ENCODE measurements at places on chromosomes 2 and 18.

DNA sequence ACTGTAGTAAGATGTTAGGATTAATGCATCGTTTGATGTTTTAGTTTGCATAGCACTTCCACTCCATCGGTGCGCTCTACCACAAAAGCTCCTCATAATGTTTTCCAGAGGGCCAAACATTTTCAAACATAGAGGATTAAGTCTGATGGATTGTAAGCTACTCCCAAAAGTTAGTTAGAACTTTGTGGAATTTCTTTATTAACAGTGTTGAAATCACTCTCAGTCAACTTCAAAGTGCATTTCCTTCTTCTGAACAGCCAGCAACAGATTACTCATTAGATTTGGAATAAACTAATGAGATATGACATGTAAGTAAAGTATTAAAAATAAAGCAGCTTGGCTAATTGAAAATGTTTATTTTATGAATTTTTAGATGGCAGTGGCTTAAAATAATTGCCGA is 30.1 kb upstream of the CTAGE1 start:
- no peak for DNase-seq

DNA sequence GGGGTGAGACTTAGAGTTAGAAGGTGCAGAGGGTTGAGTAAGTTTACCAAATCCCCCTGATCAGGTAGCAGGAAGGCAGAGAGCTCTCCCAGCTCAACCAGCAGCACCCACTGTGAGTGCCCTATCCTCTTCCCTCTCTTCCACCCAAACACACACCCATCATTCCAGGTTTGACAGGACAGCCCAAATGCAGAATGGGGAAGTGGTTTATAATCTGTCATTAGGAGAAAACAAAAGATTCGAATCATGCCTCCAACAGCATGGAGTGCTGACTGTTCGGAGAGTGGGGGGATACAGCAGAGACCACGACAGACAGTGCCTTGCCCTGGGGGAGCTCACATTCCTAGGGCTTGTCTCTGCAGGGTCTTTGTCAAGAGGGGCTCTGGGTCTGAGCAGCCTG is 11.7 kb downstream of the CXCR2 start:
- DNase-seq = no peak

DNA sequence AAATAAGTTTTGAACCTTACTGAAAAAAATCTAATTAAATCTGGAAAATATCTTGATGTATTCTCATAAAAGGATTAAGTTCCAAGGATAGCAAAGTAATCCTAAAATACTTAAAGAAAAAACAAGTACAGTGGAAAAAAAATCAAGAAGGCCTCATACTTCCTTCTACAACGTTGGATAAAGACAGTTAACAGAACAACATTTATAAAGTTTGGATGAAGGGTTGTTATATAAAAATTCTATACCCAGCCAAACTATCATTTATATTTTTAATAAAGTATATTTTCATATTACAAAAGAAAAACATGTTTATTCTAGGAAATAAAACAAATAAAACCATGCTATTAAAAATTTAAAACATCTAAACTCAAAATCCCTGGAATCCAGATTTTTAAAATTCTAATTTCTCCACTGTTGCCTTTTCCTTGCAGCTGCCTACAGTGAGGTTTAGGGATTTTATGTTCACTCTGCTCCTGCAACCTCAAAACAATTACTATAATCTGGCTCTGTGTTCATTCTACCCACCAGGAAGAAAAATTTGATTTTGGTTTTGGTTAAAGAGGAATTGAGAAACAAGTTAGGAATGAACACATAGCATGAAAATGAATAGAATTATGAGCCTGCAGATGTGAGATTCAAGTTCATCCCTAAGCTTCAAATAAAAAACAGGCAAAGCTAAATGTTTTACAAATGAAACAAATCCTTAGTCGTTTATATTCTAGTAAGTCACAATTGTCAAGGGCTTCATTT is 142.8 kb downstream of the LPIN1 start:
- no peak for DNase-seq

DNA sequence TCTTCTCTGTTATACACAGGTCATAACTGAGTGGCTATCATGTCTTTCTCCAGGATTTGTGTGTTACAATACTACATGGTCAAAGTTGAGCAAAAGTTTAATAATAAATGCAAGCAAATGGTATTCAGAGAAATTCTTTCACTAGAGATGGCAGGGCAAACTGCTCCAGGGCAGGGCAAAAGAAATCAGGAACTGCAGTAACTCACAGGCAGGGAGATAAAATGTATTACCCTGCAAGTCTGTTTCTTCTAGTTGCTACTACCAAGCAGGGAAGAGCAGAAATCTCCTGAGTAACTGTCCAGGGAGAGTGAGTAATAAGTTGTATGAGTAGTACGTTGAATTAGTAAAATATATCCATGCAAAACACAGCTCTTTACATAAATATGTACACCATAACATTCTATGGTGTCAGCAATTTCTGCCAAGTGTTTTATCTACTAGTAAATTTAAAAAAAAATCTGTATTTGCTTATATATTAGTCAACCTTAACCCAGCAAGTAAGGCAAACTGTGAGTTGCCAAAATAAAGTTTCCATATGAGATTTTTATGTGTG is 404.1 kb downstream of the ZEB2 start:
- DNase-seq = no peak

DNA sequence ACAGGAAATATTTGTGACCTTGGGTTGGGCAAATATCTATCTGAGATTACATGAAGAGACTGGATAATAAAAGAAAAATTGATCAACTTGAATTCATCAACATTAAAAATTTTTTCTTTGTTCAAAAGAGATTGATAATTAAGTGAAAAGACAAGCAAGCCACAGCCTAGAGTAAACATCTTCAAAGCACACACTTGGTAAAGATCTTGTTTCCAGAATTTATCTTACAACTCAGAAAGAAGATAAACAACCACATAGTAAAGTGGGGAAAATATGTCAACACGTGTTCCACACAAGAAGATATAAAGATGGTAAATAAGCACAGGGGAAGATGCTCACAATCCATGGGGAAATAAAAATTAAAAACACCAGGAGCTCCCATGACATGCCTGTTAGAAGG is 195.9 kb downstream of the SOX11 start:
- no peak for DNase-seq

DNA sequence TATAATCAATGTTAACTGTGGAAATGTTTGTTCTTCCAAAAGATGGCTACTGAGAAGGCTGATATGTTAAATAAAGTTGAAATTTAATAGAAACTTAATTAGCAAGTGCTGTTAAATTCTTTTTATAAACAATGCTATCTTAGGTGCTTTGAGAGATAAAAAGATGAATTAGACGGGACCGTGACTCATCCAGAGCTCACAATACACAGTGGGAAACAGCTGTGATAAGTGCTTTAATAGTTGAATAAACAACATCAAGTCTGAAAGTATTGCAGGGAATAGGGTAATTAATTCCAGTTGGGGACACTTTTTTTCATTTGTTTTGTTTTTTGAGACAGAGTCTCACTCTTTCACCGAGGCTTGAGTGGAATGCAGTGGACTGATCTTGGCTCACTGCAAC is 85.5 kb upstream of the DTNA start:
- DNase-seq = no peak

GRCh38 chr18:70453058-70453775 is 164.4 kb downstream of the SOCS6 start:
- no peak for DNase-seq

DNA sequence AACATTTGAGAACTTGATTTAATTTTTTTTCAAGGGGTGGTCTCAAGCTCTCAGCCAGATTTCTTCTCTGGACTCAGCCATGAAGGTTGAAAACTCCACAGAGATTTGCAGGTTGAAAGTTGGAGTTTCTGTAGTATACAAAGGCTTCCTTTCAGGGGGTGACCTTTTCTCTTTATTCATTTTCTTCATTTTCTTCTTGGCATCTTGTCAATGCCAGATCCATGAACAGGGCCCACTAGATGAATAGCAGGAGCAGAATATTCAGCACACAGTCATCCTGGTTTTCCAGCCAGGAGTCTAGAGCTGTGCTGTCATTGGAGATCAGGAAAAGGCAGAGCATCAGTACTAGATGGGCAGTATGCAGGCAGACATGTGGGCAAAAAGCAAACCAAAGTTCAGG is 62.0 kb downstream of the INSIG2 start:
- no peak for DNase-seq

GRCh38 chr2:81529944-81530343 is 1225.4 kb upstream of the LRRTM1 start:
- DNase-seq = no peak

GRCh38 chr18:65938592-65939372 is 188.0 kb downstream of the CDH7 start:
- peak; percentile 53 for DNase-seq

- DNase-seq = no peak
Measured at GRCh38 chr2:233461481-233461891, 105.1 kb downstream of the USP40 start.

- DNase-seq = no peak
Measured at GRCh38 chr2:71759060-71759459, 305.7 kb downstream of the DYSF start.

DNA sequence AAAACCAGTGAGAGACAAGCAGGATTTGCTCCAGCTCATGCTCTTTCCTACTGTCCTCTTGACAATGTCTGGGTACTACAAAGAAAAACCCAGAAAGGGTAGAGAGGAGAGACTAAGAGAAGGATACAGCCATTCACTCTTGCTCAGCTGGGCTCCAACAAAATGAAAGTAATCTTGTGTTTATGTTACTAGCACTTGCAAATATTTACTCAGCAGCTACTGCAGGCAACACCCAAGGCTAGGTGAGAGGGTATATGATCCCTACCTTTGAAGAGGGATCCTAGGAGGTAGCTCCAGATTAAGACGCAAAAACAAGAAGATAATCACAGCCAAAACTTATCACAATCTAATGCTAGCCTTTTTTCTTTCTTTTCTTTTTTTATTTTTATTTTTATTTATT is 329.6 kb upstream of the ACVR2A start:
- DNase-seq = no peak

DNA sequence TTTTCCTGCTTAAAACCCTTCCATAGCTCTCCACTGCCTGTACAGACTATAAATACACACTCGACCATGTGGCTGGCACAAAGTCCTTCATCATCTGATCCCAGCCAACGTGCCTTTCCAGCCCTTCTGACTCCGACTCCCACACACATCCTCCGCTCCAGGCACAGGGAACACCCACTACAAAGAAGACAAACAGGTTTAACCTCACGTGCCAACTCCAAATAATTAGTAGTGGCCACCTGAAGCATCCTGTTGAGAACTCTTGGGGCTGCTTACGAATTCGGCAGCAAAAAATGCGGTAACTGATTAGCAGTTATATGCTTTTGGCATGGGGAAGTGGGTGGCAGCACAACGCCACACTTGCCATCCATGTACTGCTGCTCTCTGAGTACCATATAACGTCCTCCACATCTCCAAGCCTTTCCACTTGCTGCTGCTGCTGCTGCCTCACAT is 12.1 kb downstream of the SPIRE1 start:
- DNase-seq = no peak

GRCh38 chr18:10141559-10141958 is 227.7 kb downstream of the VAPA start:
- DNase-seq = no peak

- no peak for DNase-seq
Measured at GRCh38 chr2:168731002-168731401, 71.4 kb upstream of the NOSTRIN start.

DNA sequence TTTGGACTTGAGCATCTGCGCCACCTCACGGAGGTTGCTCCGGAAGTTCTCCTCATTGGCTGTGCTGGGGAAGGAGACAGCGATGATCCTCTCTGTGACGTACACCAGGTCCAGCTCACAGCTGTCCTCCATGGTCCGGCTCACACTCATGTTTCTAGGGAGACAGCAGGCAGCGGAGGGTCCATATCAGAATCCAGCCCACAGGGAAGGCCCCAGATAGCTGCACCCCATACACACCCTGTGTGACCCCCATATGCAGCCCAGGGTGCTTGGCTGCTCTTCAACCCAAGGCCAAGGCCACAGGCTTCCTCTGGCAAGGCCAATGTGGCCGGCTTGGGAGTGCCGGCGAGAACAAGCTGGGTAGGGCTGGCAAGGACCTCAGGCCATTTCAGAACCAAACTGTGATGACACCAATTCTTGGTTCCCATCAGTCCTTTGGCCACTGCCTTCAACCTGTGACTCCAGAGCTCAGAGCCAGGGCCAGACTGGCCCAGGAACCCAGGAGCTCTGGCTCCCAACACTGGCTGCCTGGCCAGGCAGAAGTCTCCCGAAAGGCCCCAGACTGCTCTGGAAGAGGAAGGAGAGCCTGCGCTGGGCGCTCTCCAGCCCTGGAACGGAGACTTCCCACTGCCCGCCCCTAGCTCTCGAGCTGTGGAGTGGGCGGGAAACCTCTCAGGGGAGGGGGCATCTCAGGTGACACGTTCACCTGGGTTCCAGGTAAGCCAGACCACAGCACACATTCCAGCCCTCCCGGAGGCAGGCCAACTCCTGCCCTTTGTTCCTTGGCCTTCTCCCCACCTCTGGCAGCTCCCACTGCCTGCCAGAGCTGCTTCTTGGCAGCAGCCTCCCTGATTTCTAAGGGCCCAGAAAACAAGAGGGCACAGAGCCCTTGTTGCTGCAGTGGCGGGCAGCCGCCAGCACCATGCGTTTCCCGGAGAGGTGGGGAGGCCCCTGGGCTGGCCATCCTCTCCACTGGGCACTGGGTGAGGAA is 104.7 kb downstream of the TNS1 start:
- DNase-seq = no peak

- no peak for DNase-seq
Measured at GRCh38 chr2:64650296-64650695, 3.4 kb downstream of the SERTAD2 start.

GRCh38 chr2:240596080-240596460 is 9.5 kb downstream of the CAPN10 start:
- DNase-seq = no peak

DNA sequence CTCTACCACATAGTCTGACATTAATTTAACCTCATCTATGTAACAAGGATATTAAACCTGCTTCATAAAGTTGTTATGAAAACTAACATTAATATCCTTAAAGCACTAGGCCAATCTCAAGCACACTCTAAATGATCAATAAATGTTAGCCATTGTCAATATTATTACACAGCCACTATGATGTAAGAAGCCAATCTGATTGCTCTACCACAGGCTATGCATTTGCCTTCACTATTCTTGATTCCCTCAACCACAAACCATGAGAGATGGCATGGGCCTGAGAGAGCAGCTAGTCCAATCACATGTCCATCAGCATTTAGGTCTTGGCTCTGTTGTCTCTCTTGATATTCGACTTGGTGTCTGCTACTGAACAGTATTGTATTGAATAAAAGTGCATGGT is 4.2 kb downstream of the SLC25A12 start:
- DNase-seq = no peak

- DNase-seq = no peak
Measured at GRCh38 chr2:64223055-64223454, 78.8 kb upstream of the PELI1 start.

DNA sequence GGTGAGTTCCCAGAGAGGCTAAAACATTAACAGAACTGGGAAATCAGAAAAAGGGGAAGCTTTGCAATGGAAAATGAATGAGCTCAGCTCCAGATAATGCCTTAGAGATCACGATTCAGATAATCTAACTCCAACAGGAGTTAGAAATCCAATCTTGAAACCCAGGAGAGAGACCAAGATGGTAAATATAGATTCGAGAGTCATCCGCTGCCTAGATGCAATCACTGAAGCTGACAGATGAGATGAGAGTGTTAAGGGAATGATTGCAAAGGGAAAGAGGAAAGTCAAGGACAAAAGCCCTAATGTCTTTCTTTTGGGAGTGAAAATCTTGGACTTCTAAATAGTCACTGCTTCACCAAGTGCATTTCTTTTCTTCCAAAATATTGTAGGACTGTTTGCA is 722.0 kb downstream of the EPHA4 start:
- DNase-seq = no peak
